A549 treated with RU486 at 1 μM for 4 hours (cell line): ENCODE measurements at places on chromosomes 1 and 21. TPM values are rescaled to one million over a fixed set of nuclear protein-coding genes. Genes with fewer than 3 reads are reported as not detected.

Gene CNIH3
- 0.57 to 0.98 TPM (median 0.74 TPM) in 5 replicates for total RNA-seq

Gene TNFRSF25
- total RNA-seq: 1.8 to 4.0 TPM (median 2.4 TPM) in 5 replicates

Gene NECTIN4
- 1.5 to 2.2 TPM (median 1.9 TPM) in 5 replicates for total RNA-seq

Gene BSND
- total RNA-seq: not detected in 5 replicates

Gene WNT2B
- total RNA-seq: 0.18 to 0.57 TPM (median 0.27 TPM) in 5 replicates

Gene PLA2G4A
- total RNA-seq: 5.9 to 12.5 TPM (median 9.9 TPM) in 5 replicates

Gene PKLR
- 0.03 TPM in 1 of 5 replicates, not detected in the others for total RNA-seq

Gene KRTAP12-2
- not detected in 5 replicates for total RNA-seq

Gene FCAMR
- not detected in 5 replicates for total RNA-seq

Gene PTGER3
- total RNA-seq: not detected in 5 replicates

Gene ZNF326
- total RNA-seq: 15.5 to 24.1 TPM (median 20.5 TPM) in 5 replicates

Gene PIK3CD
- total RNA-seq: 6.6 to 9.5 TPM (median 7.8 TPM) in 5 replicates

Gene SLC30A2
- 0.08 to 0.13 TPM in 2 of 5 replicates, not detected in the others for total RNA-seq

Gene TSPAN2
- 0.95 to 1.5 TPM (median 1.2 TPM) in 5 replicates for total RNA-seq

Gene F13B
- 0.06 to 0.09 TPM (median 0.08 TPM) in 3 of 5 replicates, not detected in the others for total RNA-seq

Gene SPATA21
- total RNA-seq: 0.09 TPM in 1 of 5 replicates, not detected in the others

Gene CLDN19
- not detected in 5 replicates for total RNA-seq

Gene CELA3B
- total RNA-seq: not detected in 5 replicates

Gene FGR
- 0.06 to 0.09 TPM in 2 of 5 replicates, not detected in the others for total RNA-seq

Gene KCNA2
- total RNA-seq: 0.03 to 0.18 TPM (median 0.05 TPM) in 4 of 5 replicates, not detected in the other

Gene SLC2A5
- 0.06 to 0.31 TPM (median 0.09 TPM) in 5 replicates for total RNA-seq

Gene SPRR1A
- not detected in 5 replicates for total RNA-seq

Gene CELA2B
- not detected in 5 replicates for total RNA-seq

Gene JUN
- total RNA-seq: 39.7 to 65.5 TPM (median 55.0 TPM) in 5 replicates

Gene TOR1AIP2
- 14.4 to 19.9 TPM (median 18.0 TPM) in 5 replicates for total RNA-seq

Gene TMPRSS15
- total RNA-seq: not detected in 5 replicates

Gene OR10Z1
- total RNA-seq: not detected in 5 replicates

Gene C1orf216
- 10.9 to 15.9 TPM (median 14.4 TPM) in 5 replicates for total RNA-seq

Gene S100A6
- 3,071 to 3,604 TPM (median 3,274 TPM) in 5 replicates for total RNA-seq

Gene WDR4
- 21.3 to 33.4 TPM (median 30.7 TPM) in 5 replicates for total RNA-seq

Gene ESPN
- 0.32 to 0.61 TPM (median 0.48 TPM) in 5 replicates for total RNA-seq

Gene TSACC
- total RNA-seq: 1.2 to 3.0 TPM (median 1.6 TPM) in 5 replicates

Gene GOLT1A
- total RNA-seq: 4.1 to 7.6 TPM (median 4.6 TPM) in 5 replicates

Gene RNF11
- 24.5 to 39.2 TPM (median 29.4 TPM) in 5 replicates for total RNA-seq

Gene TNFAIP8L2
- total RNA-seq: not detected in 5 replicates

Gene SPRR2B
- total RNA-seq: not detected in 5 replicates

Gene FAM43B
- total RNA-seq: 3.7 to 6.6 TPM (median 5.0 TPM) in 5 replicates

Gene TDRD10
- total RNA-seq: not detected in 5 replicates

Gene HES4
- 29.0 to 81.0 TPM (median 71.2 TPM) in 5 replicates for total RNA-seq

Gene GBP6
- not detected in 5 replicates for total RNA-seq
